Hair follicular keratinocyte (primary cell): ENCODE measurements at places on chromosomes 2 and 18. TPM values are rescaled to one million over a fixed set of nuclear protein-coding genes. Genes with fewer than 3 reads are reported as not detected.

Gene MROH2A
- total RNA-seq = 0.38 TPM in 1 of 2 replicates, not detected in the other

Gene CYTIP
- total RNA-seq = not detected in 2 replicates

Gene GALNT5
- total RNA-seq = 3.1 and 5.1 TPM in 2 replicates

Gene RUFY4
- total RNA-seq = not detected in 2 replicates

Gene RFTN2
- not detected in 2 replicates for total RNA-seq

Gene ZC3H6
- 1.1 and 2.4 TPM in 2 replicates for total RNA-seq

Gene OTOF
- not detected in 2 replicates for total RNA-seq

Gene CDKL4
- not detected in 2 replicates for total RNA-seq

Gene NPHP1
- 3.7 and 6.7 TPM in 2 replicates for total RNA-seq

Gene CNDP1
- total RNA-seq = not detected in 2 replicates

Gene CXCR4
- not detected in 2 replicates for total RNA-seq

Gene FSIP2
- 0.08 TPM in 2 replicates for total RNA-seq

Gene FAM110C
- 19.0 and 45.4 TPM in 2 replicates for total RNA-seq

Gene LRATD1
- total RNA-seq = 6.3 and 8.1 TPM in 2 replicates

Gene CHRND
- not detected in 2 replicates for total RNA-seq

Gene EFR3B
- total RNA-seq = 0.55 and 0.61 TPM in 2 replicates

Gene NT5C1B
- not detected in 2 replicates for total RNA-seq

Gene SP3
- 48.4 and 52.3 TPM in 2 replicates for total RNA-seq
